EH (cell line): ENCODE measurements at places on chromosomes 3 and 15.

DNA sequence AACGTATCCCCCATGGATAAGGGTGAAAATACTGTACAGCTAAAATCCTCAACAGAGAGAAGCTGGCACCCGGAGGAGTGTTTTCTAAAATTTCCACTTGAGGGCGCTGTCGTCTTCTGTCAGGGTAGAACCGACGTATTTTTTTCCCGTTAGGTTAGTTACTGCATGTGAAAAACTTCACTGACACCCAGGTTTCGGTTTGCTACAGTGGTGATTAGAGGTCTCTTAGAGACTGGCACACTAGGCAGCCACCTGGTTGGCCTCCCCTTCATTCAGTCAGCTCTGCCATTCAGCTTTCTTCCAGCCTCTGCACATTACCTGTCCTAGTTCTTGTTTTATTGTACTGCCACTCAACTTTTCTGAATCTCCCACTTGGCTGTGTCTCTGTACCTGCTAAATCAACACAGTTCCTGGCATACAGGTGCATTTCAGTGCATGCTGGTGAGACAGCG lies 18.4 kb downstream of the CCK start:
- DNase-seq: peak; percentile 63

- DNase-seq: peak; percentile 34
Measured at GRCh38 chr3:11583235-11583634, 60.5 kb downstream of the VGLL4 start.

- peak; percentile 73 for DNase-seq
Measured at GRCh38 chr15:65184305-65184867, 756 bp downstream of the CLPX start.

GRCh38 chr3:138946663-138947494 lies at the start of the genes FOXL2 and FOXL2NB:
Gene FOXL2, minus strand, starts transcription at chr3:138947137. Its CDS starts 415 bp downstream, at chr3:138946722.
Gene FOXL2NB, plus strand, starts transcription at chr3:138947217. Its CDS starts 148 bp downstream, at chr3:138947365.
- no peak for DNase-seq

GRCh38 chr15:71048913-71049675 lies 66.2 kb upstream of the THSD4 start:
- DNase-seq: peak; percentile 95
